A673 (cell line): ENCODE measurements at places on chromosomes 5 and 9.

GRCh38 chr5:136025900-136026299, 2.9 kb upstream of the TGFBI start:
- no peak for DNase-seq

DNA sequence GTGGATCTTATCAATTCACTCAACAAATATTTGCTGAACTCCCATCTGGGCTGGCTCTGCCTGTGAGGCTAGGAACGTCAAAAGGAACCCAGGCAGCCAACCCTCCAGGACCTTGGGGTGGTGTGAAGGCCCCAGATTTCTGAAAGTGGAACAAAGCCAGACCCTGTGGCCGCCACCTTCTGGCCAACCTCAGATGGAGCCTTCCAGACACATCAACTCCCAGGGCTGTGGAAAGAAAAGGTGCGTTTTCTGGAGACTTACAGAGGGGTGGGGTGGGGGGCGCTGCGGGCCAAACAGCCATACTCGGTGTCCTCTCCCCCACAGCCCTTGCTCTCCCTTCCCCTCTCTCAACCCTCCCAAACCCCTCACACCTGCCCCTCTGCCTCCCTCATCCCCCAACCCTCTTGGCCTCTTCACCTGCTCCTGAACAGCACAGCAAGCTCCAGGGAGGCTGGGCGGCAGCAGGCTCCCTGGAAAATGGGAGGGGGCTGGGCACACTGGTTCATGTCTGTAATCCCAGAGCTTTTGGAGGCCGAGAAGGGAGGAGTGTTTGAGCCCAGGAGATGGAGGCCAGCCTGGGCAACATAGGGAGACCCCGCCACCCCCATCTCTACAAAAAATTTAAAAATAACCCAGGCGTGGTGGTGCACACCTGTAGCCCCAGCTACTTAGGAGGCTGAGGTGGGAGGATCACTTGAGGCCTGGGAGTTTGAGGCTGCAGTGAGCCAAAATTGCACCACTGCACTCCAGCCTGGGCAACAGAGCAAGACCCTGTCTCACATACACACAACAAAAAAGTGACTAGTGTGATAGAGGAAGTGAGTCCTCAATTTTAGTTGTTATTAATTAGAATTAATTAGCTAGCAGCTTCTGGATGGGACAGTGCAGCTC, 45.0 kb upstream of the PRRC2B start:
- no peak for DNase-seq

DNA sequence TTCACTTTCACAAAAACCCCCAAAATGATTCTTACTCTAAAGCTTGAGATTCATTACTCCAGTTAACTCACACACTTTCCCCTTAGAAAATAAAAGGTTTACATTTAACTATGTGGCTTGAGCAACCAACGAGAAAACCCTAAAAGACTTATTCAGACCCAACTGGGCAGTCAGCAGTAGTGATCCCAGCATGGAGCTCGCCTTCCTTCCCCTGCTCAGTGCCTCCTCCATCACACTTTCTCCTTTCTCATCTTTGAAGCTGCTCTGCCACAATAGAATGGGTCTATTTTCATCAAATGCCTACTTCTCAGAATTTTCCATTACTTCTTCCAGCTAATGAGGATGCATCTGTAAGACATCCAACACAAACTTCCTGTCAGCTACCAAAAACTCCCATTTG, 29.1 kb downstream of the RORB start:
- DNase-seq: no peak

DNA sequence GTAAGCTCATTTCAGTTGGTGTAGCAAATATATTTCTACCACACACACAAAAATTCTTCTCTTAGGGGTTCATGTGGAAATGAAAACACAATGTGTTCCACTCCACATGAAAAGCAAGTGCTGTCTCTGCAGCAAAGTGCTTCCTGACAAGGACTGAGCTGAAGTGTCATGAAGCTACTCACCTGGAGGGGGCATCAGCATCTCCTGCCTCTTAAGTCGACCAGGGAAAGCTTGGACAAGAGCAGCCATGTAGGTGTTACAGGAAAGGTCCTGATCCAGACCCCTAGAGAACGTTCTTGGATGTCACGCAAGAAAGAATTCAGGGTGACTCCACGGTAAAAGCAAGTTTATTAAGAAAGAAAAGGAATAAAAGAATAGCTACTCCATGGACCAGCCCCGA, 62.8 kb downstream of the SV2C start:
- peak; percentile 42 for DNase-seq

DNA sequence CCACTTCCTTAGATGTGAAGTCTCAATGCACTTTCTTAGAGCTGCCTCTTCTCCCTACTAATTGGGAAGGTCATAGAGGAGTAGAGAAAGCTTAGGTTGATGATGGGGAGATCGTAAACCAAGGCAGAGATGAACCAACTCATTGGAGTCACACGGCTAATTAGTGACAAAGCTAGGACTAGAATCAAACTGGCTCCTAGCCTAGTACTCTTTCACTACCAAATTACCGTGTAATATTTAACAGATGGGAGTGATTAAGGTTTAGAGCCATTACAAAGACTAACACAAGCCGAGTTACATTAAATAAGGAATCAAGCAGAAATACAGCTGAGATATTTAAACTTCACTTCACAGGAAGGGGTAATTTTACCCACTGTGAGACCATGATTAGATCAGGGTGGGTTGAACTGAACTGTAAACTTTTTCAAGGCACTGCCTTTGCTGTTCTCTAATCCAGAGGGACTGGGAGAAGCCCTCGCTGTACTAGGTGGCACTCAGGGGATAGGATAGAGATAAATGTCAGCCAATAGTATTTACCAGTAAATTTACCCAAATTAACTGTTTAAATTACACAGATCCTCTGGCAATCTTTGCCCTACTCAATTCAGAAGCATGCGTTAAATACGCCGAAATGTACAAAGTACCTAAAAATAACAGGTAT, 166.4 kb upstream of the PIK3R1 start:
- DNase-seq: peak; percentile 92

GRCh38 chr5:150303660-150304386, 1.1 kb upstream of the ARSI start:
- DNase-seq: no peak
